ENCODE measurements at places on chromosomes 11 and 22. TPM values are rescaled to one million over a fixed set of nuclear protein-coding genes. Genes with fewer than 3 reads are reported as not detected.
A peak's percentile ranks its signal among the peaks of the same experiment; 100 is the strongest.

Gene OR52I1
- not detected for total RNA-seq

DNA sequence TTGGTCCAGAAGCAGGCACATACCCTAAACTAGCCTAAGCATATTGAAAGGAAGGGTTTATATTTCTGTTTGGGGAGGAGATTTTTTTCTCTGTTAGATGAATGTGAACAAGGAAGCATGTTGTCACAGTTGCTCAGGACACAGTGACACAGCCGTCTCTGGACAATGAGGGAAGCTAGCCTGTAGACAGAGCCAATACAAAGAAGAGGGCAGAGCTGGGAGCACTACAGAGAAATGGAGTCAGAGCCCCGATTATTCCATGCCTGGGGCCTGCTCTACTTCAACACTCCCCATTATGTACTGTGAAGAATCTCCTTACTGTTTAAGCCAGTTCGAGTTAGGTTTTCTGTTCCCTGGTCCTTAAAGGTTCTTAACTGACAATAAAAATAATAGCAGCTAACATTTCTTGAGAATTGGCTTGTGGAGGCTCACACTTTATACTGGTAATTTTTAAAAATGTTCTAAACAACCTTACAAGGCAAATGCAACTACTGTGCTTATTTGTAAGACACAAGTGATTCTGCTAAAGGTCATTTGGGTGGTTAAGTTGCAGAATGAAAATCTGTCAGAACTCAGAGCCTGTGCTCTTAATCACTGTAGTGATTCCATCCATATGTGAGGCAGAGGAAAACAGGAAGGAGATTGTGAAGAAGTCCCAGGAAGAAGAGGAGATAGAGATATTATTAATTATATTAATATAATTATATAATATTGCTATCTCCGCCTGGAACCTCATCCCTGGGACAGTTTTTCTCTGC lies 58.8 kb upstream of the RRAS2 start:
- no peak for DNase-seq

DNA sequence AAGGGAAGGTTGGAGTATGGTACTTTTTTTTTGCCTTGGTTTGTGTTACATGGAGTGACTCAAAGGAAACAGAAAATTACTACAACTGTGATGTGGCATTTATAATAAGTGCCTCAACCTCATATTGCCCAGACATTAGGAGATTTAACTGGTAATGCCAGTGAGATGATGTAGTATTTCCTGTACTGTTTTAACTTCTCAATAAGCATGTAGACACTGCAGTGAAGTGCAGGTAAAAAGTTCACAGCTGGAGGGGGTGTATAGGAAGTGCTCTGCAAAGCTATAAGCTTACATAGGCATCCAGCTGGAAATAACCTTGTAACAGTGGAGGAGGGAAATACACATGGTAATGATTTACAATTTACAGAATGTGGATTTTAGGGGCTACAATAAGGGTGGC lies 138.2 kb upstream of the MTMR2 start:
- DNase-seq = no peak

DNA sequence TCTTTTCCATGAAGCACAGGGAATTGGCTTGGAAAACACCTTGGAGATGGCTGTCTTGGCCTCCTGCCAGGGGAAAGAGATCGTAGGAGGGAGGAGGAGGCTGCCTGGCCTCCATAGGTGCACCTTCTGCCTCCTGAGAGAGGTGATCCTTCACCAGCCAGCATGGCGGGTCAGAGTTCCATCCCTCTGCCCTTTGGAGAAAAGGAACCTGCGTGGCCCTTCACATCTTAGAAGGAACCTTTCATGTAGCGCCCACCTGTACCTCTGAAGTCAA lies 58.2 kb upstream of the DRD2 start:
- DNase-seq = peak; percentile 2

- no peak for DNase-seq
Measured at GRCh38 chr11:65593518-65594414, 1.8 kb downstream of the KCNK7 start.

GRCh38 chr11:65591939-65592857 lies 3.4 kb downstream of the KCNK7 start:
- no peak for DNase-seq

- DNase-seq = no peak
Measured at GRCh38 chr22:24504540-24504939, 9.4 kb downstream of the UPB1 start.

- DNase-seq = no peak
Measured at GRCh38 chr11:11396301-11397035, 43.4 kb upstream of the CSNK2A3 start.

Gene INCENP
- total RNA-seq = 14.4 TPM

Gene CCDC89
- total RNA-seq = 2.5 TPM

GRCh38 chr22:18044548-18045271 lies 20.3 kb upstream of the MICAL3 start:
- DNase-seq = no peak

Gene OSBP2
- 4.3 TPM for total RNA-seq

Gene PAMR1
- total RNA-seq = 14.7 TPM

Gene TRIM3
- total RNA-seq = 21.1 TPM

GRCh38 chr11:69445131-69445470 lies 36.4 kb upstream of the LINC01488 start:
- DNase-seq = no peak

- no peak for DNase-seq
Measured at GRCh38 chr11:1440066-1440465, 46.5 kb downstream of the MOB2 start.

Gene KCTD14
- 7.6 TPM for total RNA-seq

- DNase-seq = no peak
Measured at GRCh38 chr11:10969387-10969786, 111.5 kb upstream of the ZBED5 start.

GRCh38 chr11:36363361-36364268 lies 67.5 kb downstream of the PRR5L start:
- DNase-seq = no peak

GRCh38 chr11:40924915-40925314 lies 534.5 kb downstream of the LRRC4C start:
- DNase-seq = no peak

Gene OR5T3
- not detected for total RNA-seq

DNA sequence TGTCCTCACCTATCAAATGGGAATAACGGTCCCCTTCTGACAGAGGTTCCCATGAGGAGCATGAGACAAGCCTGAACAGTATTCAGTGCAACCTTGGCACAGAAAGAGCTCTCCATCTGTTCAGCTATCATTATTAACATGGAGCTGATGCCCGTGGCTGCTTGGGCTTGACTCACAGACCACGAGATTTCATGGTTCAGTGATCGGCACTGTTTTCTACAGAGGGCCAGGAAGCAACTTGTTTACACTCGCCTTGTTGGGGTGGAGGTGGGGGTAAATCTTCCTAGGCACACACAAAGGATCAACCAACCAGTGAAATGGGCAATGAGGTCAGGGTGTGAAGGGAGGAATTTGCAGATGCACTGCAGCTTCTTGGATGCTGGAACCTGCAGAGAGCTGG lies 88.2 kb downstream of the CWC15 start:
- no peak for DNase-seq

Gene LIPT2
- 7.4 TPM for total RNA-seq

DNA sequence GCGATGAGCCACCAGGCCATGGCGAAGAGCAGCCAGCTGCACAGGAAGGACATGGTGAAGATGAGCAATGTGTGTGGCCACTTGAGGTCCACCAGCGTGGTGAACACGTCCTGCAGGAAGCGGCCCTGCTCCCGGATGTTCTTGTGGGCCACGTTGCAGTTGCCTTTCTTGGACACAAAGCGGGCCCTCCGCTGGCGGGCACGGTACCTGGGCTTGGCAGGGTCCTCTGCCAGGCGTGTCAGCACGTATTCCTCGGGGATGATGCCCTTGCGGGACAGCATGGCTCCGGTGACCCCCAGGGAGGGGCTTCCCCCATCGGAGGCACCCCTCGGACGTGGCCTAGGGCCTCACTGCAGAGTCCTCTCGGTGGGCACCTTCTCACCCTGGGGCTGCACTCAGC lies 648 bp downstream of the KCNJ11 start:
- DNase-seq = no peak

DNA sequence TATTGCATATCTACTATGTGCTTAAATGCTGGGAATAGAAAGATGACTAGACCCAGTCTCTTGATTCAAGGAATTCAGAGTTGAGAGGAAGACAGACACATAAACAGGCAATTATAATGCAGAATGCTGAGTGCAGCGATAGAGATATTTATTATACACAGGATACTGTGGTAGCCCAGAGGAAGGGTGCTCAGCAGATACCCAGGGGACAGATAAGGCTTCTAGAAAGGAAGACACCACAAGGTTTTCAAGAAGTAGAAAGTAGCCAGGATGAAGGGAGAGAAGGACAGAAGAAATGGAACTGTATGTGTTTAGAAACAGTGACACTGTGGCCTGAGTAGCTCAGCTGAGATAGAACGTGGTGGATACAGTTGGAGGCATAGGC lies 79.4 kb upstream of the NNMT start:
- no peak for DNase-seq
